ENCODE measurements at places on chromosomes 12 and 14. TPM values are rescaled to one million over a fixed set of nuclear protein-coding genes. Genes with fewer than 3 reads are reported as not detected.

The ABHD12B gene
- total RNA-seq: not detected

The NTF3 gene
- not detected for total RNA-seq

The TESPA1 gene
- 80.5 TPM for total RNA-seq

The SERPINA10 gene
- not detected for total RNA-seq

The LALBA gene
- total RNA-seq: not detected

The PRH2 gene
- total RNA-seq: not detected

All from activated CD8-positive, alpha-beta memory T cell treated with anti-CD3 and anti-CD28 coated beads for 36 hours (primary cell).